ENCODE measurements at places on chromosomes 1 and 21. TPM values are rescaled to one million over a fixed set of nuclear protein-coding genes. Genes with fewer than 3 reads are reported as not detected.

Gene S100A2
- 11.2 TPM for total RNA-seq

DNA sequence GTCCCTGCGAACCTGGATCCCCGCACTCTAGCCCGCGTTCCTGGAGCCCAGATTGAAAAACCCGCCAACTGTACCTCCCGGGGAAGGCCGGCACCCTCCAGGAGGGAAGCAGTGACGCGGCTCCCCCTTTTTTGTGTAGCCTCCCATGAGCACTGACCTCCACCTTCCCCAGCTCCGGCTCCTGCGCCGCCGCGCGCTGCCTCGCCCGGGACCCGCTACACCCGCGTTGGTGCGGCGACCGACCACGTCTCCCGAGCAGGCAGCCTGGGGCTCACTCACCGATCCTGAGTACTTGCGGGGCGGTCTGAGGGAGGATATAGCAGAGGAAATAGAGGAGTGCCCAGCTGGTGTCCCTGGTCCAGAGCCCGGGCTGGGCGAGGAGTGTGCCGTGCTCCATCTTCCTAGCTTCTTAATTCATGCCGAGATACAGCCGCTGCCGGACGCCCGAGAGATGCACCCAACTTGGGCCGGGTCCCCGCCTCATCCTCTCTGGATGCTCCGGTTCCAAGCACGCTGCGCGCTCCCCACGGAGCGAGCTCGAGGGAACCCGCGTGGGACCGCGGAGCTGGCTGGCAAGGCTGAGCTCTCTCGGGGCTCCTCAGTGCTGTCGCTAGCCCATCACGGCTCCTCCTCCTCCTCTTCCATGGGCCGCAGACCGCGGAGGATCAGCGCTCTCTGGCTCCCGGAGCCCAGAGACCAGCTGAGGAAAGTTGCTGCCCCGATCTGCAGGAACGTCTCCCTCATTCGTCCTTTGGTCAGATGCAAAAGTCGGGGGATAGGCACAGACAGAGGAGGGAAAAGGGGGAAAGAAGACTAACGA lies 482 bp downstream of the GRIK1 start:
- DNase-seq: no peak

Gene PPFIA4
- 4.5 TPM for total RNA-seq

Gene LCE2C
- total RNA-seq: not detected

GRCh38 chr1:227396539-227397353 lies 78.5 kb upstream of the CDC42BPA start:
- peak; percentile 22 for DNase-seq

DNA sequence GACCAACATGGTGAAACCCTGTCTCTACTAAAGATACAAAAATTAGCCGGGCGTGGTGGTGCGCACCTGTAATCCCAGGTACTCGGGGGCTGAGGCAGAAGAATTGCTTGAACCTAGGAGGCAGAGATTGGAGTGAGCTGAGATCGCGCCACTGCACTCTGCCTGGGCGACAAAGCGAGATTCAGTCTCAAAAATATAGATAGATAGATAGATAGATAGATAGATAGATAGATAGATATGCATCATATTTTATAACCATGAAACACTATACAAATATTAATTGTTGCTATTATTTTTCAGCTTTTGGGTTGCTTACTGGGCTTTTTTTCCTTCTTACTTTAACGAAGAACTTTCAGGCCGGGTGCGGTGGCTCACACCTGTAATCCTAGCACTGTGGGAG lies 4.8 kb upstream of the FAF1 start:
- no peak for DNase-seq
